NCI-H446 treated with DMSO at 0.1 percent for 48 hours (cell line): ENCODE measurements at places on chromosomes 6 and 20.

DNA sequence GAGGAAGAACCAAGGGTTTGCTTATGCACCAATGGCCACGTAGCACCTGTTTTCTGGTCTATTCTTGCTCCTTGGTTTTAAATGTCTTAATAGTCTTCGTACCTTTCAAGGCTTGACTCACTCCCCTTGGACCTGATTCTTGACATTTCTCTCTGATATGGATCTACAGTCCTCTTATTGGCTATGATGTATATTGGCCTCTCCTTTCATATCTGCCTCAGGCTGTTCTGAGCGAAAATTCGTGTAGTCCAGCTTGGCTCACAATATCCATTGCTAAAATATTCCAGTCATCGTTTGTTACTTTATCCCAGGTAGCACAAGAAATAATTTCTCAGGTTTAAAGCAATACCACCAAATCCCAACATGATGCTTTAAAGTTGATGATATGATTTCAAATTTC lies 59.6 kb downstream of the MYB start:
- DNase-seq, result no peak

GRCh38 chr20:13639150-13639497 lies 392 bp upstream of the TASP1 start:
- no peak for DNase-seq

DNA sequence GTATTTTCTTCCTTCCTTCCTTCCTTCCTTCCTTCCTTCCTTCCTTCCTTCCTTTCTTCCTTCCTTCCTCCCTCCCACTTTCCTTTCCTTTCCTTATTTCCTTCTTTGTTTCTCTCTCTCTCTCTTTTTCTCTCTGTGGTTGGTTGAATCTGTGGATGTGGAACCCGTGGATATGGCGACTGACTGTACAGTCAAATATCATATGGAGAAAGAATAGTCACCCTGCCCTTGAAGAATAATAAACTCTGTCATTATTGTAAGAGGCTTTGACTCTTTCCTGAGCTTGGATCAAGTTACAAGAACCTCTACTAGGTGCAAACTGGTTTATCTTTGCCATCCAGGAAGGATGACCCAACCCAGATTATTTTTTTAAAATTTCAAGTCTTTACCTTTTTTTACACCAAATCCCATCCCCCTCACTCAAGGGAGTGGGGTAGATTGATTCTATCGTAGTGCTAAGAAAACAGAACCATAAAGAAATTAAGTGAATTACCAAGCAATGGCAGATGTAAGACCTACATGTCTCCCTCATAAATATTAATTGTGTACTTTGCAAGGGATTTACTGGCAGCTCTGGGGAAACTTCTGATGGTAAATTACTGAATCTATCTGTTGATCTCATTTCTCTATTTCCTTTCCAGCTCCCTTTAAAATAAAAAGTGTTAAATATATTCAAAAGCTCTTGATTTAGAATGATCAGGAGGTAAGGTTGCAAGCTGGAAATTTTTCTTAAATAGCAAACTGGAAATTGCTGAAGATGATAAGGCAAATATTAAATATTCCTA lies 667.5 kb downstream of the UTRN start:
- DNase-seq, result no peak

GRCh38 chr20:64101731-64102621 lies 5.4 kb downstream of the NPBWR2 start:
- DNase-seq, result no peak

- DNase-seq, result no peak
Observed at GRCh38 chr6:44257753-44258324, 511 bp upstream of the SLC35B2 start.

GRCh38 chr20:51350941-51351631 lies 191.4 kb downstream of the NFATC2 start:
- DNase-seq, result no peak

DNA sequence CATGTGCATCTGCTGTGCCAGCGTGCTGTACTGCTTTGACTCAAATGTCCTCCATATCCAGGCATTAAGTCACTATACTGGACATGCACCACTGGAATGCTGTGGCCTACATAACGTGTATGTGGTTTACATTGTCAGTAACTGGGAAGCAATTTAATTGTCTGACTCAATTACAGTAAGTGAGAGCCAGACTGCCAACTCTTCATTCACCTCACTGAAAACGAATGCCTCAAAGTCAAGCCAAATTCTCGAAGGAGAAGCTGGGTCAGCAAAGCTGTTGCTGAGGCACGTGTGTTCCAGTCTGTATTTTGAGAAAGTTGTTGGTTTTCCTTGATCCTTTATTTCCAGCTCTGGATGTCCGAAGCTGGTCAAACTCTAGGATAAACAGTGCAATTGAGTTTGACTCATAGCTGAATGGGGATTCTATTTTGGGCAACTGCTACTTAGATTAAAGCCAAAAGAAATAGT lies 534.3 kb downstream of the COL12A1 start:
- no peak for DNase-seq

DNA sequence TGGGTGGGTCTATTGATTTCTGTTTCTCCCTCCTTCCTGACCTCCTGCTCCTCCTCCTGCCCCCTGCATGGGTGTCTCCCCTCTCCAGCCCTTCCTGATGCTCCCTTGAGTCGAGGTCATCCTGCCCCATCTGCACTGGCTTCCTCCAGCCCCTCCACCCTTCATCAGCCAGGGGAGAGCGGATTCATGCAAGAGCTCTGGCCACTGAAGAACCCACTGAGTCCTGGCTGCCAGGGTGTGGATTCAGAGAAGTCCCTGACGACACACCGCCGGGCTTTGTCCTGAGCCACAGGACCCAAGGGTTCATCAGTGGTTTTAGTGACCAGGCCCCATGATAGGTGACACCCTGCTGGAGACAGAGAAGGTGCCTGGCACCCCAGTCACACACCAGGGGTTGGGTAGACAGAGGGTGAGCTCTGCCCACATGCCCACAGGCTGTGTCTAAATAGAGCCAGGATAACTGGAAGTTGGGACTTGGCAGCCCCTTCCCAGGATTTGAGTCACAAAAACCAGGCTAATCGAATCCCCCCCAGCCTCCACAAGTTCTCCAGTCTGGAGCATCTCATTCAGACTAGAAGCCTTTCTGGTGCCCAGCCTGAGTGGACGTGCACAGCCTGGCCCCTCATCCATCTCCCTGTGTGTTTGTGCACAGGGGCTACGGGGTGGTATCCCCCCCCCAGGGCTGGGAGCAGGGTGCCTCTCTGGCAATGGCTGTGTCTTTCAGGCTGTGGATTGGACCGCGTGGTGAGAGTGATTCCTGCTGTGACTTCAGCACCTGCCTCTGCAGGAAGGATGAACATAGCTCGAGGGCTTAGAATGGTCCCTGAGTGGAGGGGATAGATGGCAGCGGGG lies 1.2 kb downstream of the GFRA4 start:
- DNase-seq, result no peak

DNA sequence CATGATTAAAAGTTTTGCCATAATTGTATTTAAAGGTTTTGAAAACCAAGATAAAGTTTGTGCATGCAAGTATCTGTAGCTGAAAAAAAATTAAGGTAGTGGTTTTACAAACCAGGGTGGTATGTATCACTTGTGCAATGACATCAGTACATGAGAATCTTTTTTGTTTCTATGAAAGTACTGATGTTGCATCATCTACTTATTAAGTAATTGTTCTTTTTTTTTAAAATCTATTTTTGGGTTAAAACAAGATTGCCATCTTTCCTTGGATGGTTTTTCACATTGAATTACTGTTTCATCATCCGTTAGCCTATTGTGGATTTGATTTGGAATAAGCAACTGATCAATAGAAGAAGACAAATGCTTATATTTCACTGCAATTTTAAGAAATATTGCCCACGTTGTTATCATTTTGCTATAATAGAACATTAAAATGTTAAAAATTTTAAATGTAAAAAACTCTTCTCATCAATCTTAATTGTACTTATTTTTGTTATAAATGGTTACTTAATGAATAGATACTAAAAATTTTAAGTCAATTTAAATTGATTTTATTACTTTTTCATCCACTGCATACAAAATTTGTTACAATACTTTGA lies 39.8 kb upstream of the TAGAP start:
- DNase-seq, result no peak

GRCh38 chr20:53773792-53774401 lies 180.3 kb upstream of the ZNF217 start:
- DNase-seq, result no peak

GRCh38 chr6:30882759-30883684 lies 1.3 kb upstream of the DDR1 start:
- no peak for DNase-seq

- no peak for DNase-seq
Observed at GRCh38 chr20:51802170-51802751, at the start of gene SALL4. Gene SALL4 (minus strand): TSS chr20:51802521. CDS start chr20:51802408, 113 bp downstream.

DNA sequence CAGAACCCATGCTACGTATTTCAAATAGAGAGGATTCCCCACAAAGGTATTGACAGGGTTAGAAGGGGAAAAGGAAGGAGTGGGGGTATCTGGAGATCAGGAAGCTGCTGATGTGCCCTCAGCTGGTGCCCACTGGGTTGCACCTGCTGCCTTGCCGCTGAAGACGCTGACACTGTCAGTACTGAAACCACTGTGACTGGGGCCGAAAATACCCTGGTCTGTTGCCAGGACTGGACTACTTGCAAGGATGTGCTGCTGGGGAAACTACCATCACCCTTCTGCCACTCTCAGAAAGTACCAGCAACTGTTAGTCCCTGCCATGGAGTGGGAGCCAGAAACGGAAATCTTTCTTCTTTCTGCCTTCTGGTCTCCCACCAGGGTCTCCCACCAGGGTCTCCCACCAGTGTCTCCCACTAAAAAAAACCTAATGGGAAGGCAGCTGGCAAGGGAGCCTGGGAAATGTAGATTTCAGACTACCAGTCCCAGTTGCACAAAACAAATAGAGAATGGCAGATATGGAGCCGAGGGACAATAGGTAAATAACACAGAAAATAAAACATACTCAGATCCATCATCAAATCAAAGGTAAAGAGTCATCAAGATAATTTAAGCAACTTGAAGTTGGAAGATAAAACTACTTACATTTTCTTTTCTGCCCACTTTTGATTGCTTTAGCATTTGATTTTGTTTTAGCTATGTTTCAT lies 204.8 kb downstream of the TPBG start:
- no peak for DNase-seq

DNA sequence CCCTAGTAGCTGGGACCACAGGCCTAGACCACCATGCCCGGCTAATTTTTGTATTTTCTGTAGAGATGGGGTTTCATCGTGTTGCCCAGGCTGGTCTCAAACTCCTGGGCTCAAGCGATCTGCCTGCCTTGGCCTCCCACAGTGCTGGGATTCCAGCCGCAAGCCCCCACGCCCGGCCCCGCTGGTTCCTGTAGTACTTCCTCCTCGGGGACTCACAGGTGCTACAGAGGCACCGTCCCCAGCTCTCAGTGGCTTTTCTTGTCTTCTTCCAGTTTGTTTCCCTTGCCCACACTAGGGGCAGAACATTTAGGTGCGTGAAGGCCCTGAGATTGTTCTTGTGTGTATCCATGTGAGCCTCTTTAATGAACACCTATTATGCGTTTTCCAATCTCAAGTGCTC lies 773 bp upstream of the ZBP1 start:
- DNase-seq, result no peak
